ENCODE measurements at places on chromosomes 2 and 18.

DNA sequence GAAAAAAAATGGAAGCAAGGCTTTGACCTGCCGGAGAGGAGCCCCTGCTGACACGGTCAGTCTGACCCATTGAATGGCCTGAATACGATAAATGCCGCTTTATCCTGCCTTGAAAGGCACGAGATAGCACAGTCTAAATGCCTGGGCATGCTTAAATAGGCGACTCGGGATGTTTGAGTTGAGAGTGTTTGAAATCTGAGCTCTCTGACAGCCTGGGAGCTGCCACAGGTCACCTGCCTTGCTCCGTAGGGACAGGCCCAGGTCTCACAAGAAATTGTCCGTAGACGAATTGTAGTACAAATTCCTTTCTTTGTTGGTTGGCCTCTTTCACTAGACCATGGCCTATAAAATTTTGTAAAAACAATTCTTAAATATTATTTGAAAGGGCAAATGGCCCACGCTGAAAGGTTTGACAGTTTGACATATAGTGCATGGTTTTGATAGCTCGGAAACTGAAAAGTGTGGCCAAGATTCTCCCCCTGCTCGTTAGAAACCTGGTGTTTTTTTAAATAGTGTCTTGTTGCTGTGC is 72.8 kb downstream of the MEIS1 start:
- DNase-seq: no peak

DNA sequence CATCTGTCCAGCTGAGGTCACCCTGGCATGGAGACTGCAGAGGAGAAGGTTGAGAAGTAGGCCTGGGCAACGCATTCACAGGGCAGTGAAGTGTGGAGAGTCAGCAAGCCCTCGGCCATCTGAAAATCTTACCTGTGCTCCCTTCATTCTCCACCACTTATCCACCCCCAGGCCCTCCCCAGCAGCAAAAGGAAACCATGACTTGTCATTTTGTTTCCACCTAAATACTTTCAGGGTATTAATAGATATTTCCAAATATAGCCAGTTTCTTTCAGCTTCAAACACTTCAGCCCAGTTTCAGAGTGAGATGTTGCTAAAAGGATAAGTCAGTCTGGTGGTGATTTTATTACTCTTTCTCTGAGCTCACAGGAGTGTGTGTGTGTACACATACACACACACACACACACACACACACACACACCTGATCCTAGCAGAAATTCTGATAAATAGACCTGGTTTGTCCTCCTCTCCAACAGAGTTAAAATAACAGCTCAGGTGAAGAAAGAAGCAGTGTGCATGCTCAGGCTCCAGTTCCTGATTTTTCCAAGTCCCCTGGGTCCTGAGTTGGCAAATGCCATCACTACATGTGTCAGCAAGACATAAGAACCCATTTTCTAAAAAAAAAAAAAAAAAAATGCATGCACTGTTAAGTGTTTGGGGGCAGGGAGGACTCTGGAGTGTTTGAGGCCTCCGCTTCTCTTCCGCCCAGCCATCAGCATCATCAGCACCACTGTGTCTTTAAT is 82.8 kb downstream of the LOXHD1 start:
- no peak for DNase-seq

DNA sequence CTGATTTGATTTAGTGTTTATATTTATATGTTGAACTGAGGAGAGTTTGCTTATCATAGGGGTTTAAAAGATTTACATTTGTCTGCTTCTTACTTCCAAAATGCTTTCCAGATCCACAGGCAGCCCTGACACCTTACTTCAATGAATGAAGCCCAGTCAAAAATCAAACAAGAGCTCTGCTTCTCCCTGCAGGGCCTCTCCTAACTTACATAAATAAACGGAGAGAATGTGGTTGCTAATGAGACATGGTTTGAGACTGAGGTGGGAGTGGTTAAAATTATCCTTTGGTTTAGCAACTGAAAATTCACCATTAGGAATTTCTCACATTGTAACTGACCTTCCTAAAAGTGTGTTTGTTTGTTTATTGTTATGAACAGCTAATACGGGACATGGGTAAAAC is 612.3 kb upstream of the FANCL start:
- no peak for DNase-seq

DNA sequence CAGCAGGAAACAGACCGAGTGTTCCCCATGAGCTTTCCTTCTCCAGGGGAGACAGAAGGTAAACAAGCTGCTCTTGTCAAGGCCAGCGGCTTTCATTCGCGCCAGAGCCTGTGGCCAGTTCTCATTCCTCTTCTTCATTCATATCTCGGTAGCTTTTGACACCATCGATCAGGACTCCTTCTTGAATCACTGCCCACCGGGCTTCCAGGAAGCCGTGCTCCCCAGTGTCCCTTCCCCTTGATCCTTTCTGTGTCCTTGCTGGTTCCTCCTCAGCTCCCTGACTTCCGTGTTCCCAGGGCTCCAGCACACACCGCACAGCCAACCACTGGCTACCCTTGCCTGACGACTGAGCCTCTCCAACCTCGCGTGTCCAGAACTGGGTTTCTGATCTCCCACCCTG is 14.1 kb downstream of the SLC66A3 start:
- no peak for DNase-seq

DNA sequence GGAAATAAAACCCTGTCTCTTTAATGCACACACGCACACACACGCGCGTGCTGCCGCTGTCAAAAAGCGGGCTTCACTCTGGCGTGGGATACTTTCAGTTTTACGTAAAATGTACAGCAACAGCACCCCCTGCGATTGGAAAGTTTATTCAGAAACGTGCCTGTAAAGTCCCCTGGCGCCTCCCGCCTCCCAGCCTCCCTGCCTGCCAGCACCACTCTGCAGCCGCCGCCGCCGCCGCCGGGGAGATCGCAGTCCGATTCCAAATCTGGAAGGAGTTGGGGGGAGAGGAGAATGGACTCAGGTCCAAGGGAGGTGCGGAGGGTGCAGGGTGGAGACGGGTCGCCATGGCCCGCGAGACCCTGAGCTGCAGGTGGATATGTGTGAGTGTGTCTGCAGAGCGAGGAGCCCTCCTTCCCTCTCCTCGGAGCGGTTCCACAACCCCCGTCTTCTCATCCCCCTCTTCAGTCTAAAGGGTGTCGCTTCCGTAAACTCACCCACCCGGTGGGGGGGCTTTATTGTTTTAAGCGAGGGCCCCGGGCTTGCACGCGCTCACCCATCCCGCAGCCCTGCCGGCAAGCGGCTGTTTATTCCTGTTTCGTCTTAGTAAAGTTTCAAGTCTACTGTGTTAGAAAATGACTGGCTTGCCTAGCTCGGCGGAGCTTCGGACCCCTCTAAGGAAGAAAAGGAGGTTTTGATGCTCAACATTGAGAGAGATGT is 1.8 kb upstream of the BCL11A start:
- peak; percentile 82 for DNase-seq

- DNase-seq: no peak
Observed at GRCh38 chr18:67854340-67854739, 337.8 kb upstream of the DSEL start.

- DNase-seq: no peak
Observed at GRCh38 chr2:209091056-209091455, 332.8 kb upstream of the MAP2 start.

DNA sequence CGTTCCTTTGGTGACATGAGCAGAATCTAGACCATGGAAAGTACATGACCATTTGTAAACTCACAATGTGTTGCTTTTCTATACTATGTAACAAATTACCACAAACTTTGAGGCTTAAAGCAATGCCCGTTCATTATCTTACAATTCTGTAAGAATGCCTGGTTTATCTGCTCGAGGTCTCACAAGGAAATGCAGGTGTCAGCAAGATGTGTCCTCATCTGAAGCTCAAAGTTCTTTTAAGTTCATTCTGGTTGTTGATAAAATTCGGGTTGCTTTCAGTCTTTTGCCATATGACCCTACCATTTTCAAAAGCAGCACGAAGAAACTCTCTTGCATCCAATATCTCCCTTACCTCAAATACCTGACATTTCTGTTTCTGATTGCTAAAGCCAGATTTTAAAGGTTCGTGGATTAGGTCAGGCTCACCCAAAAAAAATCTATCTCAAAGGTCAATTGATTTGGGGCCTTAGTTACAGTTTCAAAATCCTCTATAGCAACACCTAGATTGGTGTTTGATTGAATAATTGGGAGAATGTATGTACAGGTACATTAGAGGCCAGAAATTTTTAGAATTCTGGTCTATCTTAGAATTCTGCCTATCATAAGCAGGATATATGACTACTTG is 125.9 kb downstream of the TMEM131 start:
- DNase-seq: no peak

- DNase-seq: no peak
Observed at GRCh38 chr18:40935423-40935822, 1019.6 kb upstream of the PIK3C3 start.

- peak; percentile 60 for DNase-seq
Observed at GRCh38 chr2:25314514-25315315, 27.0 kb downstream of the DNMT3A start.

GRCh38 chr2:18993756-18994338 is 364.6 kb downstream of the OSR1 start:
- DNase-seq: peak; percentile 62

- no peak for DNase-seq
Observed at GRCh38 chr18:63980896-63981460, 11.1 kb downstream of the SERPINB8 start.

DNA sequence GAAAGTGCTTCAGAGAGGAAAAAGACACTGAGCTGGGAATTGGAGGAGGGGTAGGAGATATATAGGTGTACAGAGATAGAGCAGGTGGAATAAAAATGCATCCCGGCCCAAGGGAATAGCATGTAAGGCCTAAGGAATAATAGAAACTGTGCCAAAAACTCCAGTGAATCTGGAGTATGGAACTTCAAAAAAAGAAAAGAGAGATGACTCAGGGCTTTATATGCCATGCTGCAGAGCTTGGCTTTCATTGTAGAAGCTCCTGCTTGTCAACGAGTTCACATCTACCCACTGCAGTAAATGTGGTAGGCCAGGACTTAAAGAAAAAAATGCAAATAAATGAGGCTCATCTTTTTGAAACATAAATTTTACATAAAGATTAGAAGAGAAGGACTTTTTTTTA is 131.8 kb downstream of the MREG start:
- peak; percentile 56 for DNase-seq

- DNase-seq: no peak
Observed at GRCh38 chr2:69583321-69583833, 60.2 kb downstream of the AAK1 start.

DNA sequence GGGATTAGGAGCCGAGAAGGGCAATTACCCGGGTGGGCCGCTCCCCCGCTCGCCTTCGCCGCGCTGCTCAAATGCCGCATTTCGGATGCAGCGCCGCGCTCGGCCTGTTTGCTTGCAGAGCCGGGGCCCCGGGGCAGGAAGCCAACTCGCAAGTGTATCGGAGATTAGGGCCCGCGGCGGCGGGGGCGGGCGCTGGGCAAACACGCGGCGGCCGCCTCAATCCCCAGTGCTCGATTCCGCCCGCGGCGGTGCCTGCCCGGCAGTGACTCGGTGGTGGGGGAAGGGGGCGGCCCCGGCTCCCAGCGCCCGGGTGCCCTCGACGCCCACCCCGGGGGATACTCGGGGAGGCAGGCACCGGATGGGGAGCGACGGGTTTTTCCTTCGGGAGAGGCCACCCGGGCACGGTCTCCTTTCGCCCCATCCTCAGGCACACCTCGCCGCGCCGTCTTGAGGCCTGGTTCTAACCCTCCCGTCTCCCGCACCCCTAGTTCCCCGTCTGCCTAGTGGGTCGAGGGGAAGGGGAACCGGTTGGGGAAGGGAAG is 26.6 kb upstream of the NOTO start:
- DNase-seq: peak; percentile 59

GRCh38 chr2:22481486-22482259 is 903.3 kb upstream of the KLHL29 start:
- DNase-seq: peak; percentile 40

DNA sequence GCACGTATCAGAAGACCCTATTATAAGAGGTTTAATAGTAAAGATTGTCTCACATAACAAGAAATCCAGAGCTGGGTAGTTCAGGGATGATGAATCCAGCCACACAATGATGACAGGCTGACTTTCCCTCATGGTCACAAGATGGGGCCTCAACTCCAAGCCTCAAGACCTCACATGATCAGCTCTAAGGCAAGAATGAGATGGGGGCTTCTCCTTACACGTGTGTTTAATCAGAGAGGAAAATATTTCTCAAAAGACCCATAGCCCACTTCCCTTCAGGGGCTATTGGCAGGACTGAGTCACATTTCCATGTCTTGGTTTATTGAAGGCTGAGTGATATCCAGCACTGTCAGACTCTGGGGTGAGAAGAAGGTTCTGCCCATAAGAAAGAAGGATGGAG is 100.2 kb upstream of the FOSL2 start:
- DNase-seq: peak; percentile 82

DNA sequence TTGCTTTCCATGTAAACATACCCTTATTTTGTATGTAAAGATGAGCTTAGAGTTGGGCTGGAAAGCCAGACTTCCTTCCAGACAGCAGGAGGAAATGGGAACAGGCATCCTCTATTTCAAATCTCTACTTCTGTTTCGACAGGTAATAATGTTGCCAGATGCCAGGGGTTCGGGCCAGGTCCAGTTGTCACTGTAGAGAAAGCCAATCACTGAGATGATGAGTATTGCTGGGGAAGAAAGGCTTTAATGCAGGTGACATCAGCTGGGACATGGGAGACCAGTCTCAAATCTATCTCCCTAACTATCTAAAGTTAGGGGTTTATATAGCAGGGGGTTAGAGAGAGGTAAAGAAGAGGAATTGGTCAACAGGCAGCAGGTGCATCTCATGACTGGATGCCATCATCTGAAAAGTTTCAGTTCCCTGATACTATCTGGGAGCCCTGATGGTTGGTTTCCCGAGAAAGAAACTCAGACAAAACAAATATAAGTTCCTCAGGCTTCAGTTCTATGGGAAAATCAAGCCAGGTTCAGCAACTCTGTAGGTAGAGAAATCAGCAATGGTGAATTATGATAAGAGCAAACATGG is 9.3 kb upstream of the MTCL1 start:
- no peak for DNase-seq

DNA sequence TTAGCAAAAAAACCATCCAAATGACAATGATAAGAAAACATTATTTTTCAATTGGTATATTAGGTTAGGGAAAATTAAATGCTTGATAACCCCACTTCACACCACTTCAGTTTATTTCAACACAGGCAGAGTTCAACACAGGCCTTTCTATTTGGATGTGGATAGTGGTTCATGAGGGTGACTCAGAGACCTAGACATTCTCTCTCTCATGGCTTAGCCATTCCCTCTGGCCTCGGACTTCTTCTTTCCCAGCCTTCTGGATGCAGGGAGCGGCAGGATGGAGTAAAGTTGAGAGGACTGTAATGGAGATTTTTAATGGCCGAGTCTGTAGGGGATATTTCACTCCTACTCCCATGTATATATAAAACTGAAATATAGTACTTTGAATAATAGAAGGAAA is 109.7 kb downstream of the CTNNA2 start:
- peak; percentile 1 for DNase-seq

DNA sequence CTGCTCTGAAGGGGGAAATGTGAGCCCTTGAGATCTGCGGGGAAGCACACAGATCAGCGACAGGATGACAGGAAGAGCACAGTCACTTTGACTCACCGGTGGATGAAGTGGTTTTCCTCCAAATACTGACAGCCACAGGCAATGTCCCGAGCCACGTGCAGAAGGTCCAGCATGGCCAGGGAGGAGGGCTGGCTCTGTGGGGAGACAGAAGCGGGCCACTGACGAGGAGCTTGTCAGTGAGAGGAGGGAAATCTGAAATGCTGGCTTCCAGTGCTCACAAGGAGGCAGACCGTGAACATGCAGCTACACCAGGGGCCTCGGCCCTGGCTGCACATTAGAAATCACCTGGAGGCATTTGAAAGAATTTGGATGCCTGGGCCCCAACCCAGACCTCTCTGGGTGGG is 98.7 kb downstream of the CLIP4 start:
- no peak for DNase-seq

Measured in fibroblast of skin of abdomen (primary cell).